ENCODE measurements at places on chromosomes 5 and 9. TPM values are rescaled to one million over a fixed set of nuclear protein-coding genes. Genes with fewer than 3 reads are reported as not detected.

- no peak for DNase-seq
Observed at GRCh38 chr9:2525147-2525546, 96.4 kb upstream of the VLDLR start.

DNA sequence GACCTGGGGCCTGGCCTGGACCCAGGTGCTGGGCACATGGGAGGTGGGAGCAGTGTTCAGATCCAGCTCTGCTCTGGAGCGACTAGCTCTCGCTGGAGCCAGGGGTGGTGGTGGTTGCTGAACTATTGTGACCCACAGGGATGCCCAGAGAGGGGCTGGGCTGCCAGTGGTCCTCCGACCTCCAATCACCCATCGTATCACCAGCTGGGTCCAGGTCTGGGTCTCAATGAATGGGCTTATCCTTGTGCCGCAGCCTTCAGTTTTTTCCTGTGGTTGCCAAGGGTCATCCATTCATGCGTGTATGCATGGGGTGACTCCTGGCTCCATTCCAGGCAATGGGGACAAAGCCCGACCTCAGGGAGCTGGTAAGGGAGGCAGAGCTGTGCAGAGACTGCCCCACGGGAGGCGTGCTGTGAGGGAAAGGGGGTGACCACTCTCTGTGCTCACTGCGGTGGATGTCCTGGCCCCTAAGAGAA, 68.6 kb upstream of the RNF130 start:
- peak; percentile 75 for DNase-seq

GRCh38 chr5:175363300-175363699, 80.7 kb downstream of the DRD1 start:
- DNase-seq, result no peak

GRCh38 chr9:3842839-3843238, 317.0 kb upstream of the RFX3 start:
- DNase-seq, result no peak

- no peak for DNase-seq
Observed at GRCh38 chr5:145246961-145247744, 588.0 kb downstream of the PRELID2 start.

GRCh38 chr9:86667307-86667706, 280.0 kb downstream of the GAS1 start:
- no peak for DNase-seq

- no peak for DNase-seq
Observed at GRCh38 chr5:147084702-147085101, 150.1 kb upstream of the STK32A start.

GRCh38 chr9:75797085-75797580, 93.3 kb upstream of the PCSK5 start:
- no peak for DNase-seq

The CAMSAP1 gene
- total RNA-seq, result 20.9 TPM

GRCh38 chr9:1528456-1528855, 478.3 kb downstream of the DMRT2 start:
- DNase-seq, result no peak

The RARS1 gene
- total RNA-seq, result 62.9 TPM

DNA sequence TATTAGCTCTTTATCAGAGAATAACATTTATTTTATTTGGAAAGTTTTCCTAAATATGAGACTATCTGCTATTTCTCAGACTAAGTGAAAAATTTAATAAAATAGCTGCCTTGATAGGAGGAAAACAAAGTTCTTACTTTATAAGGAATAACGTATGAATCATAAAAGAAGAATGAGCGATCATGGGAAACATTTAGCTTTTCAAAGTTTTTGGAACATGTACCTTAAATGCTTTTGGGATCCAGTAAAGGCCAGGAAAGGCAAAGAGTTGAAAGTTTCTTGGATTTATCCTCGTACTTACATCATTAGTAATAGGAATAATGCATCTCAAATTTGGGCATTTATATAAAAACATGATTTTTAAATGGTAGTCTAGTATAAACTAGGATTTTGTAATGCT, 19.4 kb downstream of the OGN start:
- no peak for DNase-seq

The EMB gene
- 10.1 TPM for total RNA-seq

DNA sequence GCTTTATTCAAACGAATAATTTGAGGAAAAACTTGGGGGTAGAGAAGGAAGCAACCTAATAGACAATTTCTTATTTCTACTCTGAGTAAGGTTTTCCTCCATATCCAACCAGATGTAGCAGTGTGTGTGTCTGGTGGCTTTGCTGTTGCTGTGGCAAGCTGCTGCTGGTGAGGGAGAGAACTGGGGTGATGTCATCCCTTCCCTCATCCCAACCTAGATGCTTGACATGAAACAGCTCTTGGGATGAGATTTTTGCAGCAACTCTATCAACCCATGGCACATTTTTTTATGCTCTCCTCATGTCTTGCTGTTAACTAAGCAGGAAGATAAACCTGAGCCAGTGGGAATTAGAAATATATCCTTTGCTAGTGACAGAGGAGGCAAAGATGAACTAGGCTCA, 135.8 kb downstream of the PCSK1 start:
- no peak for DNase-seq

GRCh38 chr5:80238778-80239679, 16.8 kb downstream of the SERINC5 start:
- no peak for DNase-seq

DNA sequence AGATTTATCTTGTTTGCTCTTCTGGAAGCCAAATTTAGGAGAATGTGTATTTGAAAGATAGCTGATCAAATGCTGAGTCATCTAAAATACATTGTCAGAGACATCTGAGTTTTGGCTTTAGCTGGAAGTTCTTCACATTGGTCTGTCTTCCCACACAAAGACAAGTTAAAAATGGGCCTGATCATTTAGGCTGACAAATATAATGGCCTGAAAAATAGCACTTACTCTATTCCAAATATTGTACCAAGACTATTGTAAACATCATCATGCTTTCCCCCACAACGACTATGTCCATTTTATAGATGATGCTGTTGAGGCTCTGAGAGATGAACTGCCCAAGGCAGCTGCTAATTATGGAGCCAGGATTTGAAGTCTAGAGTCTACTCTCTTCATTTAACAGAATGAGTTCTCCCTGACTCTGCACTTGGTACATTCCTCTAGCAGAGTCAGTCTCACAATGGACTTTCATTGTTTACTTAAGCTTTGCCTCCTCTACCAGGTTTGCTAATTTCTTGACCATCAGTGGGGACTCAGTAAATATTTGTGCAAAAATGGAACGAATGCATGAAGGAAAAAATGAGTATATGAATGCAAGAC, 619.4 kb upstream of the KLF4 start:
- no peak for DNase-seq

The KIAA0825 gene
- 2.5 TPM for total RNA-seq

- DNase-seq, result no peak
Observed at GRCh38 chr5:147040856-147041255, 162.3 kb upstream of the PPP2R2B start.

The NR3C1 gene
- 46.7 TPM for total RNA-seq

DNA sequence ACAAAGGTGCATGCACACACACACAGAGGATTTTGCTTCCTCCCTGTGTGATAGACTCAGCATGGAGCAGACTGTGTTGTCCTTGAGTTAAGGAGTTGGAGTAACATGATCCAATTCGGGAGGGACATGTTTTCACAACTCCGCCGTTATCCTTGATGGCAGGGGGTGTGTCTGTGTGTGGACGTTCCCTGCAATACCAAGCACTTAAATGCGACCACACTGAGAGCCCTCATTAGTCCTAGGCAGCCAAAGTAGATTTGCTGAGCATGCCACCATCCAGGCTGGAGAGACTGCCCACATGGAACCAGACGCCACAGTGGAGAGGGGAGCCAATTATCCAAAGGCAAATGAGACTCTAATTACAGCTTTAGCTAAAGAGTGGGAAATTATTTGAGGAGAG, 140.1 kb downstream of the DOCK2 start:
- no peak for DNase-seq
